ENCODE measurements at places on chromosomes 3 and 15.

GRCh38 chr3:86634361-86634760, 356.6 kb downstream of the VGLL3 start:
- DNase-seq = no peak

- no peak for DNase-seq
These were observed 9.4 kb downstream of the CEMIP start for GRCh38 chr15:80788536-80788935.

- no peak for DNase-seq
These were observed 515.0 kb downstream of the FGF12 start for GRCh38 chr3:192212335-192212734.

GRCh38 chr3:189513281-189514117, 117.7 kb upstream of the TP63 start:
- no peak for DNase-seq

DNA sequence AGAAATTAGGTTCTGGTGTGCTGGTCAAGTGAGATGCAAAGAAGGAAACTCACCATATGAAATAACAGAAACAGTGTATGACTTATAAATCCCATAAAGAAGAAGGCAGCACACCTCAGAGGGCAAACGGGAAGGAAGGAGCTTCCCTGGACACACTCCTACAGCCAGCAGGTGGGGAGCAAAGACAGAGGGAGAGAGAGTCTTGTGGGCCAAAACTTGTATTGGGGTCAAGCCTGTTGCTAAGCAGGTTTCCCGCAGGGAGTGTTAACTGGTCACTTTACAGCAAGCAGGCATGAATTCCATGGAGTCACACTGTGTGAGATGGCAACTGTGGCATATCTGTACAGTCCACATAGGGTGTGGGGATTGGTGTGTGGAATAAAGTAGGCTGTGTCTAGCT, 222.9 kb upstream of the NDN start:
- no peak for DNase-seq
